ENCODE measurements at places on chromosomes 4 and X.
A peak's percentile ranks its signal among the peaks of the same experiment; 100 is the strongest.

DNA sequence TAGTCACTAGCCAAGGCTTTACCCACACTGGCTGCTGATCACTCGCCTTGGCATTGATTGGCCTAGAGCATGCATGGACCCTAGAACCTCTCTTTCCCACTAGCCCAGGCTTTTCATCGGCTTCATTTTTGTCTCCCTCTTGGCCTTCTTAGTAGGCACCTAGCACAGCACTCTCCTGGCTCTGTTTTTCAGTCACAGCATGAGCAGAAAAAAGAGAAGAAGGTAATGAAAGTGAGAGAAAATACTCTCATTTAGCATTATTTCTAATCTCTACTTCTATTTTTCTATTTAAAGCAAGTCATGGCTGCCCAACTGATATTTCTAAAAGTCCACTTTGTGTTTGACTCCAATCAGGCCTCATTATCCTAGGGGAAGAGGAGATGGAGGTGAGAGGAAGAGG is 267.2 kb downstream of the FBXO8 start:
- no peak for DNase-seq

GRCh38 chr4:94480362-94480951 is 28.7 kb downstream of the PDLIM5 start:
- no peak for DNase-seq

DNA sequence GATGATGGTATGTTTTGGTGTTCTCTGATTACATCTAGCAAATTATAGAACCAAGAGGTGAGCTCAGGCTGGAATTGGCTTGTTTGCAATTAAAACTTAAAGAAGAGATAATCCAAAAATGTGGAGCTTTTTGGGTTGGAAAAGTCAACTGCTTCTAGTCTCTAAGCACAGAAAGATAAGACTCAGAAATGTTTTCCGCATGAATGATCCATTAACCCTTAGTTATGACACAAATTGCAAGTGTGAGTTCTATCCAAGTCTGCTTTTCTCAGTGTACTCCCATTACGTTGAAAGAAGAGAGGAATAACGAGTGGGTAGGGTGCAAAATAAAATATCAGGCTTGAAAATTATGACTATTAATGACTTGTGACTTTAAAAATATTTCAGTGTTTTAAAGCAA is 38.5 kb downstream of the HPGD start:
- no peak for DNase-seq

DNA sequence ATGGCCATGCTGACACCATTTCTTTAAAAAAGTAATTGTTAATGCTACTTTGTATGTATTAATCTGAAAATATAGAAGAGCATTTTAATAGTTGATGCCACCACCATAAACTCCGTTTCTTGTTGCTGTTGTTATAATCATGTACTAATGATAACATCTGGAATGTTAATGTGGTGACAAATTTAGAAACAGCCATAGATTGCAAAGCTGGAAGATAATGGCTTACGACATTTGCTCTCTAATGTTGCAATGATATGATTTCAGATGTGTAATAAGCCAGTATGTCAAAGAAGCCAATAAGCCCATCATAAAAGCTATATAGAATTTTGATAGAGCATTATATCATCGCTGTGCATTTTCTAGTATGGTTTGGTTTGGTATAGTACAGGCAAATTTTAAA is 579.4 kb upstream of the ZFP42 start:
- DNase-seq: no peak

DNA sequence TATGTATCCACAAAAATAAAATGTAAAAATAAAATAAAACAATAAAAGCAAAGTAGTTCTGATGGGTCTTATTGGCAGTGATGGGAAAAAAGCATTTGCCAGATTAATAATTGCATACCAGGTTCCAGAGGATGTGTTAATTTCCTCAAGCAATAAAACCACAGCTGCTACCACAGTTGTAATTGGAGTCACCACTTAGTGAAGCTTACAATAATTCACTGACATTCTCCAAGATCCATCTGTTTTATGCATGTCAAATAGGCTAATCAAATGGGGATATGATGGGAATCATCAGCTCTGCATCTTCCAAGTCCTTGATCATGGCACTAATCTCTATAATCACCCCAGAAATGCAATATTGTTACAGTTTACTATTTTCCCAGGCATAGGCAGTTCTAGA is 123.5 kb upstream of the EMCN start:
- no peak for DNase-seq

- peak; percentile 19 for DNase-seq
Observed at GRCh38 chr4:14906805-14907204, 95.5 kb upstream of the CPEB2 start.

DNA sequence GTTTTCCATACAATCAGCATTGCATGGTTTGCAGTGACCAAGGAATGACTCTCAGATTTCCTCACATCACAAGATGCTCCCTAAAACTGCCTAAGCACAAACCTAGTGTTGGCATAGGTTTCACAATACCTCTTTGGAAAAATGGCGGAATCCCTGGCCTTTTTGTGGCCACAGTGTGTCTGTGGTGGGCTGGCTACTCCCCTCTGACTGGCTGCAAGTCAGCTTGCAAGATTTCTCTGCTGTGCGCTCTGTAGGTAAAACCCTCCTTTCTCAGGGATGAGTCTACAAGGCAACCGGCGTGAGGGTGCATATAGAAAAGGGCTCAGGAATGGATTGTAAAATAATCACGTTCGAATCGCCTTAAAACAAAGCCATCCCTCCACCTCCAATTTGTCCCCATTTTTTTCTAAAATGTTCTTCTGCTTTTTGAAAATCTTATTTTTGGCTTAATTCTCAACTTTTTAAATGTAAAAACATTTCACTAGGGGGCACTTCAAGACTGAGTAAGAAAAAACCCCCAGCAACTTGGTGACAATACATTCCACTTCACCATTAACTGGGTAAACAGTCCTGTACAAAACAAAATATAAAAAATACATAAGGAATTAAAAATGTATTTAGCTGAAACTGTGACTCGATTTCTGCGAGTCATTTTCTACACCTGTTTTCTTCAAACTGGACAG is 235.6 kb downstream of the STIM2 start:
- DNase-seq: no peak

GRCh38 chrX:17414027-17414658 is 39.1 kb downstream of the NHS start:
- no peak for DNase-seq

DNA sequence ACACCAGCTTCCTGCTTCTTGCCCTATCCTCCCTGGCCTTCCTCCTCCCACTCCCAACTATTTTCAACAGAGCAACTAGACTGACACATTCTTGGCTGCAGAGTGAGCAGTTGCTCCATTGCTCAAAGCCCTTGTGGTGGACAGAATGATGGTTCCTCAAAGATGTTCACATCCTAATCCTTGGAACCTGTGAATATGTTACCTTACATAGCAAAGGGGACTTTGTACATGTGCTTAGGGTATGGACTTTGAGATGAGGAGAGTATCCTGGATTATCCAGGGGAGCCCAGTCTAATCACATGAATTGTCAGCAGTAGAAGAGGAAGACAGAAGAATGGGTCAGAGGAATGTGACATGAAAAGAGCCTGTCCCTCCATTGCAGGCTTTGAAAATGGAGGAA is 24.9 kb upstream of the HOPX start:
- DNase-seq: no peak

DNA sequence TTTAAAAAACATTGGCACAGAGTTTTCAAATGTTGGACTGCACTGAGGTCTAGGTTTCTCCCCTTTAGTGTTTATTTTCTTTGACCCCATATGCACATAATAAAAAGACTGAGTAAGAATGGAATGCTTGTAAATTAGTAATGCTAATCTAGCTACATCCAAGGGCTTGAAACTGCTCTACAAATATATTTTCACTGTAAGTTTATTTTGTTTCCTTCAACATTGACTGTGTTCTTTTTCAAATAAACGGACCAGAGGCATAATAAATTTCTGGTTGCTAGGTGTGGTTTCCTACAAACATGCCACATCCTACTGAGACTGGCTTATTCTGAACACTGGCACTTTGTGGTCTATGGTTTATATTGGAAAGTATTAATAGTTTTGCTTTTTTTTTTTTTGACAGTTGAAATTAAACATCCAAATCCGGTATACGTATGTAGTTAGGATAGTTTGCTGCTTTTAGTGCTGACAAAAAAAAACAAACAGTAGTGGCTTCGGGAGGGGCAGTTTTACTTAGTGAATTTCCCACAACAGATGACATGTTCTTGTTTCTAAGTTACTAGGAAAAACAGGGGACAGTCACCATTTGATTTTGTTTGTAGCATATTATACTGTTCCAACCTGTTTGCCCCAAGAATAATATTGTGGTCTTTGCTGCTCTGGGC is 13.2 kb downstream of the CA5B start:
- no peak for DNase-seq

DNA sequence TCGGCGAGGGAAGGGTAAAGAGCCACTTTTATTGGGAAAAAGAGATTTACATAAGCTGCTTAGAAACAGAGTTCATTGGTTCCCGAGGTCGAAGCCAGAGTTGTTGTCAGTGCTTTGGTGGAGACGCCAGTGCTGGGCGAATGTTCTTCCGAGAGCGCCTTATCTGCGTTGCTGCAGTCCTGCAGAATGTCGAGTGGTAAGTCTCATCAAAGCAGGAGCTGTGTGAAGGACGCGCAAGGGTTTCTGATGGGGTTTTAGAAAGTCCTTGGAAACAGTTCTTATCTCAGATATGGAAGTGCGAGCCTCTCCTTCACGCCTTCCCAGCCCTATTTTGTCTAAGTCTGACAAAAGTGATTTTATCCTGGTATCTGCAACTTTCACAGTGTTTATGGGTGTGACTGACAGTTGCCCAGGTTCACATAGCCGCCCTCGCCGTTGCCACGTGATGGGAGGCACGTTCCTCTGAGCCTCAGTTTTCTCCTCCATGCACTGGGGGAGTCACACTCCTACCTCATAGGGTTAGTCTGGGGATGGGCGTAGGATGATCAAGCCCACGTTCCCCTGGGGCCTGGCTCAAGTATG is 47.3 kb upstream of the NSG1 start:
- no peak for DNase-seq

GRCh38 chr4:43560047-43560446 is 667.5 kb downstream of the GRXCR1 start:
- no peak for DNase-seq

DNA sequence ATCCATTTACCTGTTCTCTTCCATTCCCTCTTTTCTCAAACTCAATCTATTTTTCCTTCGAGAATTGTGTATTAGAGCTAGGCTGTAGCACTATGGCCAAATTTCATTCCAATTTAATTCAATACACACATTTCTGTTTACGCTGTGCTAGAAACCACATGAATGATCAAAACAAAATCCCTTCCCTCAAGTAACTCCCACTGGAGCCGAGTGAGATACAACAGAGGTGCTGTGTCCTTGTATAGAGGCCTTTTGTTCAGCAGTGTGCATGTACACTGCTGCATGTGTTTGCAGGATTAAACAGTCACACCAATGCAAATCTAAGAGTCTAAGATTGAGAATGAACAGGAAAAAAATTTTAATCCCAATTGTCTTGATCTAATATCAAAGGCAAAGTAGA is 734.2 kb downstream of the RAPGEF2 start:
- DNase-seq: no peak

DNA sequence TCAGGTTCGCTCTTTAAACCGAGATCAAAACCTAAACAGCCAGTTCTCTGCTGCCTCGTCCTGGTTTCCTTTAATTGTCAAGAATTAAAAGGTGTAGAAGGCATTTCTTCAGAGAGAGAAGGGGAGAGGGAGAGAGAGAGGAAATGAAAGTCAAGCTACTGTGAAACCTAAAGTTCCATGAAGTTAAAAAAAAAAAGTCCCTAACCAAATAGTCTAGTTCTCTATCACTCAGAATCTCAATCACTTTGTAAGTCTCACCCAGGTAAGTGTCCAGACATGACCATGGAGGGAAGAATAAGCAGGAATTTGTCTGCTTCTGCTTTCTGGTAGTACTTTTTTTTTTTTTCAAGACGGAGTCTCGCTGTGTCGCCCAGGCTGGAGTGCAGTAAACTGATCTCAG is 18.8 kb upstream of the SMIM14 start:
- DNase-seq: no peak

- DNase-seq: no peak
Observed at GRCh38 chr4:180189666-180190065, 2053.5 kb upstream of the TENM3 start.

DNA sequence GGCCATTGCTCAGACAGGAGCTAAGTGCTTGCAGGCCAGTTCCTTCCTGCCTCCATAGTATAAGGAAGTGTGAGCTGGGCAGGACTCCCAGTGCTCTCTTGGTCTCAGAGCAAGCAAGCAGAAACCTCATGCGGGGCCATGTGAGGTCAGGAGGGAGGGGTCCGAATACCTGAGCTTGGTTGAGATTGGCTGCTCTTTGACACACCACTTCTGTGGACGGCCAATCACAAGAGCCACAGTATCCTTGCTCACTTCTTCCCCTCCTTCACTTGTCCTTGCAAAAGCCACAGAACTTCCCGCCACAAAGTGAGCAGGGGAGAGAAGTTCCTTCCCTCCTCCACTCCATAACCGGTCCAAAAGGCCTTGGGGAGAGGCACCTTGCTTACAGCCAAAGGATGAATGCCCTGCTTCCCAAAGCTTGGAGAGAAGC is 56.7 kb downstream of the PRPS1 start:
- no peak for DNase-seq

DNA sequence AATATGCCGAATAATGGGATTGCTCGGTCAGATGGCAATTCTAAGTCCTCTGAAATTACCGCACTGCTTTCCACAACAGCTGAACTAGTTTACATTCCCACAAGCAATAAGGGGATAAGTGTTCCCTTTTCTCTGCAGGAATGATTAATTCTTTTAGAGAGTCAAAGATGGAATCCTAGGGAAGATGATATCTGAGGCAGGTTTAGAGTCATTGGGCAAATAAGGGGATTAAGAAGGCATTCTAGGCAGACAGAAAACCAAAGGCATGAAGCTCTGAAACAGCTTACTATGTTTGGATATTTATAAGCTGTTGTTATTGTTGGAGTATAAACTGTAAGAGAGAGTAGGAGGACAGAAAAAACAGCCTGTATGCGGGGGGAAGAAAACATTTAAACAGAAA is 85.7 kb downstream of the TET2 start:
- DNase-seq: no peak

DNA sequence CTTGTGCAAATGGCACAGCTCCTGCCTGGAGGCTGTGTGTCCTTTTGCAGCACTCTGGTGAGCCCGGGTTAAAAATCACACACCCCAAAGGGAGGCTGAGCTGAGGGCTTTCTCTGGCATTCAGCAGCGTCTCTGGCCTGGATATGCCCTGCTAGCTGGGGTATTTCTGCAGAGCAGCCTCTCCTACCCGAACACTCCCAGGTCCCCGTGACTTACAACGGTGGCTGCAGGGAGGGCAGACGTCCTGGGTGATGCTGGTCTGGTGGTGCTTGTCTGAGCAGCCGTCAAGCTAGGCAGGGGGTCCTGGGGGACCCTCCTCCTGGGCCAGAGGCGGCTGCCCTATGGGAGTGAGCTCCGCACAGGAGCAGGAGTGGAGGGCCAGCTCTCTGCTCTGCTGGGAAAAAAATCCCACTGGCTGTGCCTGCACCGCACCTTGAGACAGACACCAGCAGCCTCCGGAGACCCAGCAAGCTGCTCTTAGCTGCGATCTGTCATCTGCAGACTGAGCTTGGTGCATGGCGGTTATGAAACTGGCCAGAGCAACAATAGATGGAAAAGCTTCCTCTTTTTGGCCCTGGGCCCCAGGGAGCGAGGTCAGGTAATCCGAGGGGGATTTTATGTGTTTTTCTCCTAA is 41.3 kb upstream of the ASMTL start:
- DNase-seq: no peak

GRCh38 chr4:17814140-17814539 is 3.4 kb downstream of the NCAPG start:
- no peak for DNase-seq

Measured in urothelium cell line (cell line).